ENCODE measurements at places on chromosomes 1 and 21. TPM values are rescaled to one million over a fixed set of nuclear protein-coding genes. Genes with fewer than 3 reads are reported as not detected.

DNA sequence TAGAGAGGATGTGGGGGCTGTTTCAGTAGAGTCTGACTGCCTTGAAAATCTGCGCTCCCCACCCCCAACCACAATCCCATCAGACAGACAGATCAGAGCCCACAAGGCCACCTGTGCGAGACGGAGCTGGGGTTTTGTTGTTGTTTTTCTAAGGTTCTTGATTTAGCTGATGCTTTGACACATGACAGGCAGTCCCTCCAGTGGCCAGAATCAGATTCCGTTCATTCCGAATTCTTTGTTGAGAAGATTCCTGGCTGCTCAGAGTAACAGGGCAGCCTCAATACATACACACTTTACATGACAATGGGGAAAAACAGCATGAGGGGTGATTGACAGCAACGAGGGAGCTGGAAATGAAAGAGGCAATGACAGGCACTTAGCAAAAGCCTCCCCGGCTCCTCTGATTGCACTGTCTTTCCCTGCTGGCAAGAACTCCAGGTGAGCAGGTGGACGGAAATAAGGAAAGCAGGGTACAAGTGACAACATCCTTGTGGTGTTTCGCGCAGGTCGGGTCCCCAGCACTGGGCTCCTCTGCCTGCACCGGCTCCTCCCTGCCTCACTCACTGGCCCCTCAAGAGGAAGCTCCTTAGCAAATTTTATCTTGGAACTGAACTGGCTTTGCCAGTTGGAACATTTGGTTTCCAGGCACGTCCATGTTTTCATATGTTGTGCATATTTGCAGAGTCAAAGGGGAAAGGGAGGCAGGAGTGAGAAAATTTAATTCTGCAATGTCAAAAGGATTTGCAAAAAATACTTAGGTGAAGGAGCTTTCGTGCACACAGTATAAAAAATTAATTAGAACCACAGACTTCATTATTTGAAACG lies 148.7 kb downstream of the PGBD5 start:
- DNase-seq, result no peak
- no peaks in the 10 kb centered on the region for H3K4me1 ChIP-seq
- H3K27me3 ChIP-seq, result no peaks in the 10 kb centered on the region
- no peak overlapping the region for H3K4me3 ChIP-seq
- H3K27ac ChIP-seq, result no peak overlapping the region

The RGS1 gene
- not detected for total RNA-seq

GRCh38 chr1:2125350-2126211 lies 69.0 kb downstream of the FAAP20 start:
- no peak overlapping the region for H3K27ac ChIP-seq
- H3K27me3 ChIP-seq, result no peaks in the 10 kb centered on the region
- H3K36me3 ChIP-seq, result no peaks in the 10 kb centered on the region
- no peaks in the 10 kb centered on the region for H3K4me1 ChIP-seq

The IL20 gene
- not detected for total RNA-seq

DNA sequence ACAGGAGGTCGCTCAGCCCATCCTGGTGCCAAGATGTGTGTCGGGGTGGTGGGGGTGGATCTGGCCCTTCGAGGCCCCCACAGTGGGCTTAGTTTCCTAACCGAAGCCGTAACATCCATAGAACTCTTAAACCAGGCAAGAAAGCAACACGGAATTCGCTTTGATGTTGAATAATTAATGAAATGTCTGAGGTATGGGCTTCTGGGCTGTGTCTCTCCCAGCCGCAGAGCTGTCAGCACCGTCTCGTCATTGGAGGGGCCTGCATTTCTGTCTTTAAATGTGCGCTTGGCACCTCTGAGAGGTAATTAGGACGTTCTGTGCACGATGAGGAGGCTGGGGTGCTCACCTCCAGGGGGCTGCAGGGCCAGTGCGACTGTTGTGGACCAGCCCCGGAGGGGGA lies 13.3 kb upstream of the PLCH2 start:
- H3K27ac ChIP-seq, result no peak overlapping the region
- H3K27me3 ChIP-seq, result peaks cover 34% of the 10 kb centered on the region
- no peak for DNase-seq
- no peaks in the 10 kb centered on the region for H3K4me1 ChIP-seq
- H3K36me3 ChIP-seq, result no peaks in the 10 kb centered on the region

GRCh38 chr1:245292553-245292952 lies 137.8 kb downstream of the KIF26B start:
- no peaks in the 10 kb centered on the region for H3K36me3 ChIP-seq
- no peak overlapping the region for H3K4me3 ChIP-seq
- H3K4me1 ChIP-seq, result no peaks in the 10 kb centered on the region

The KIF21B gene
- 0.36 TPM for total RNA-seq

- no peaks in the 10 kb centered on the region for H3K36me3 ChIP-seq
- peaks cover 25% of the 10 kb centered on the region for H3K27me3 ChIP-seq
- no peak for DNase-seq
- H3K4me3 ChIP-seq, result no peak overlapping the region
- H3K4me1 ChIP-seq, result no peaks in the 10 kb centered on the region
These were observed 4.7 kb downstream of the C1orf210 start for GRCh38 chr1:43280692-43281091.

The AKT3 gene
- total RNA-seq, result 30.0 TPM

GRCh38 chr1:55427606-55428005 lies 212.4 kb upstream of the USP24 start:
- no peaks in the 10 kb centered on the region for H3K27me3 ChIP-seq
- H3K27ac ChIP-seq, result peak overlapping the region; percentile 80
- no peak for DNase-seq
- peaks cover 40% of the 10 kb centered on the region for H3K4me1 ChIP-seq

The ABCA4 gene
- under 0.01 TPM for total RNA-seq

The CLCA1 gene
- not detected for total RNA-seq

The GRHL3 gene
- total RNA-seq, result not detected

The LCE1F gene
- total RNA-seq, result not detected

The UBL4B gene
- total RNA-seq, result not detected

The SORT1 gene
- total RNA-seq, result 16.7 TPM
